ENCODE measurements at places on chromosomes 12 and 14.

GRCh38 chr12:32902287-32902997 is 5.9 kb upstream of the PKP2 start:
- DNase-seq = no peak

DNA sequence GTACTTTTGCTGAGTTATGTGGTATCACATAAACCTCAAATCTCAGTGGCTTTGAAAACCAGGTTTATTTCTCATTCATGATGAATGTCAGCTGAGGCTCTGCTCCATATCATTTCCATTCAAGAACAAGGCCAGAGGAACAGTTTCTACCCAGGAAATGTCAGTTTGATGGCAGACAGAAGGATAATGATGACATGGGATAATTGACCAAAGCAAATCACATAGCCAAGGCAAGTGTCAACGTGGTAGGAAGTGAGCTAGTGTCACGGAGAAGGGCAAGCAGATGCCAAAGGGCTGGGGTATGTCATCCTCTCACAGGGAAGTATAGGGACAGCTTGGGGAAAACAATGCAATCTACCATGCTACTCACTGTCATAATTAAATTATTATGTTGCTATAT is 12.3 kb upstream of the PDE3A start:
- DNase-seq = no peak

GRCh38 chr14:68105816-68106215 is 286.2 kb downstream of the RAD51B start:
- DNase-seq = no peak

- DNase-seq = no peak
Observed at GRCh38 chr14:99454246-99454645, 26.4 kb downstream of the SETD3 start.

GRCh38 chr14:101372894-101373620 is 188.2 kb upstream of the DIO3 start:
- no peak for DNase-seq

DNA sequence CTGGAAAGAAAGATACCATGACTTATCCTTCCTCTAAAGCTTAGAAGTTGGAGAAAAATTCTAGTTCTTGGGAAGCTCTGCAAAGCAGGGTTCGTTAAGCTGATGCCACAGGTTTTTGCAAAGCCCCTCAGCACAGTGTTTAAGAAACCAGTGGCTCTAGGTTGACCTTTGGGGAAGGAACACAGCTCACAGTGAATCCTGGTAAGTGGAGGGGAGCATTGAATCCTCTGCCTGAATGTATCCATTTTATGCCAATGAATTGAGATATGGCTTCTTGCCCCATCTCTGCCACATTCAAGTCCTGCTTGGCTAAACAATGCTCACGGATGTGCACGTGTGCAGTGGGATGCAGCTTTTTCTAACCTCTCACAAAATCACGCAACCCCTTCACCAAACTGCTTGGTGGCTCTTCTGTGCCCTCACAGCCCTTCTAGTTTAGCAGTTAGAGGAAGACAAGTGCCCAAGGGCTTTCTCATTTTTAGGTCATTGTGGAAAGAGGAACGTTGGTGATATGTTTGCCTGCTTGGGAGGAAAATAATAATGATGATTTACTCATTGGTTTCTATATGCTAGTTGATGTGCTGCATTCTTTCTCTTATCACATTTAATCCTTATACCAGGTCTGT is 111.3 kb downstream of the DAD1 start:
- DNase-seq = no peak

DNA sequence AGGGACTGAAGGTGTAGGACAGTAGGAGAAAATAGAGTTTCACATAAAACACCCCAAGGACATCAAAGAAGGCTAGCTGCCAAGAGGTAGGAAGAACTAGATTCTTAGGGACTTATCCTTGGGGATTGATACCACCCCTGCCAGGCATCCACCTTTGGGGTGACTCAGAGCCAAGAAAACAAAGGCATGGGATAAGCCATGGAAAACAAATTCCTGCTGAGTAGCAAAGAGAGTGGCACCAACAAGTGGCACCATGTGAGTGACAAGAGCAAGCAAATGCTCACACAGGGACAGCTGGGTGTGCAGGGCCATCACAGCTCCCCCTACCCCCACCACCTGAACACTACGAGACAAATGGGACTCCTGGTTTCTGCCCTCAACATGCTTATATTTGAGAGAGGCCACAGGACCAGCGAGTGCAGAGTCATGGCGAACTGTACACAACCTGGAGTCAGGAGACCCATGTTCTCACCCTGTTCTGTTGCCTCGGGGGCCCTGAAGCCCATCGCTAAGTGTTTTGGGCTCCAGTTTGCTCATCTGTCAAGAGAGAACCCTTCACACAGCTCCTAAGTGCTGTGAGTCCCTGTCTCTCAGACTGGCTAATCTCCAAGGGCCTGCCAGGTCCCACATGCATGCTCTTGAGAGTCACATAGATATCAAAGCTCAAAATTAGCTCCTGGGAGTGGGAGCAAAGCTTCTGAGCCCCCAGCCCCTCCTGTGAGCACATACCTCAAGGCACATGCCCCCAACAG is 91.9 kb downstream of the DPF3 start:
- DNase-seq = no peak

DNA sequence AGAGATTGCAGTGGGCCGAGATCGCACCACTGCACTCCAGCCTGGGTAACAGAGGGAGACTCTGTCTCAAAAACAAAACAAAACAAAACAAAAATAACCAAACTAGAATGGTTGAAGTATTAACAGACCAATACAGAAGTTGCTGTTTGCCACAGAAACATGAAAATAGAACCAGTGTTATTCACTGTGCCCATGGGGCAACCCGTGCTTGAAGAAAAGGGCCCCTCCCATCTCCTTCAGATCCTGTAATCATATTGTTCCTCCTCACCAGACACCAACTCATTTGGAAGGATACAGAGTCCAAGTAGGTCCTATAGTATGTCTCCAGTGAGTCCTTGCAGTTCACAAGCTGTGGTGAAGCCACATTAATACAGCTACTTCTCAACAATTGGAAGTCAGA is 30.9 kb downstream of the SLC35F4 start:
- DNase-seq = no peak

- no peak for DNase-seq
Observed at GRCh38 chr12:85923767-85924331, 49.8 kb downstream of the NTS start.

GRCh38 chr12:2177003-2177402 is 124.2 kb downstream of the CACNA1C start:
- DNase-seq = no peak

DNA sequence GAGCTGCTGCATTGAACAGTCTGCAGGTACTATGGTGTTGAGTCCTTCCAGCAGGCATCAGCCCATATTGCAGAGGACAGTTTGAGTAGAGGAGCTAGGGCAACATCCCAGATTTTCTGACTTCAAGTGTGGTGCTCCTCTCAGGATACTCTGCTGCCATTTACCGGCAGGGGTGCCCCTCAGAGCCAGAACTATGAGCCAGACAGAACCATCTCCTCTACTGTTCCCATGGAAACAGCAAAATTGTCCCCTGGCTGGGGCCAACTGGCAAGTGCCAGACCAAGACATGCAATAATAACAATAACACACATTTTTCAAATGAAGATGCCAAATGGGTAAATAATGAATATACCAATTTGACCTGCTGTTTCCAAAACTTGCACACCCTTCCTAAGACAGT is 102.9 kb downstream of the ADCK1 start:
- no peak for DNase-seq

DNA sequence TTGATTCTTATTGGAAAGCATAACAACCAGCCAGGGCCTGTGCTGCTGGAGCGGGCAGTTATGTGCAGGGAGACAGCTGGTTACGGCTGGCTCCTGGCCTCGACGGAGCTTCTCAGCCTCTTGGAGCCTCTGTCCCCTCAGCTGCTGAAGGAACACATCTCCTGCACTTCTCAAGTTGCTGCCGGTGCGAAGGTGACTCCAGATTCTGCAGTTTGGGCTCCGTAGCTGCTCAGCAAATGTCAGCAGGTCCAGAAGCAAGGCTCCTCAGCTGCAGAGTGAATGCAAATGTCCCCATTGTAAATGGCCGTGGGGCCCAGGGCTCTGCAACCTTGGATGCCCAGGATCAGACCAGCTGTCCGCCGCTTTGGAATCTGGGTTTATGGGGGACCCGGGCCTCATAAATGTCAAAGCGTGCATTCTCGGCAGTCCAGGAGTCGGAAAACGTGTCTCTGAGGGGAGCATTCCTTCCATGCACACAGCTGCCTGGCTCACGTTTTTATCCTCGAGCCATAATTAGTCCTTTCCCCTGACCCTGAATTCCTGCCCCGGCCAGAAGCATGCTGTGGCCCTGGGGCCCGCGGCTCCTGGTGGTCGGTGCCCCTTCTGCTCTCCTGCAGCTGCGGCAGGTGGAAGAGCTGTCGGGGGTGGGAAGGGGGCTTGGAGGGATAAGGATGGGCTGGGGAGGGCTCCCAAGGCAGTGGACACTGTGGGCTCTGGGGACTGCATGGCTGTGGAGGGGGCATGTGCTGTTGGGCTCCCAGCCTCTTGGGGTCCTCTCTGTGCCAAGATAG is 106.0 kb downstream of the KIF26A start:
- DNase-seq = no peak

GRCh38 chr14:53841109-53842099 is 115.2 kb downstream of the BMP4 start:
- no peak for DNase-seq

- no peak for DNase-seq
Observed at GRCh38 chr12:79194595-79194994, 330.0 kb downstream of the SYT1 start.

GRCh38 chr12:1776170-1776921 is 44.0 kb upstream of the LRTM2 start:
- no peak for DNase-seq
